Left colon (tissue), 2 donors: ENCODE measurements at places on chromosomes 7 and 10. TPM values are rescaled to one million over a fixed set of nuclear protein-coding genes. Genes with fewer than 3 reads are reported as not detected.

GRCh38 chr10:28199941-28200340 lies 102.9 kb downstream of the MPP7 start:
- DNase-seq = no peak

DNA sequence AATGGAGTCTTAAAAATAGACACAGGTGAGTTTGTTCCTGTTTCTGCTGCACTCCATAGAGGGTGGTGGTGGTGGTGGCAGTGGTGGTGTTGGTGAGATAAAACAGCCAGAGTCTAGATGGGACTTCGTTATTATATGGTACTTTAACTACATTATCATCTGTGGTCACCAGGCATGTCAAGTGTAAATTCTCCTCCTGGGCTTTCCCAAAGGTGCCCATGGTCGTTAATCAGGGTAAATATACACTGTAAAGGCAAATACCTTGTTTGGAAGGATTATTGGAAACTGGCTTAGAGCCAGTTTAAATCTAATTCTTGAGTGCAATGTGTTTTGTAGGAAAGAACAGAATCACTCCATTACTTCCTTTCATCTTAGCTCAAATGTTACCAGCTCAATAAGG lies 21.5 kb upstream of the COMMD3 start:
- DNase-seq = no peak

GRCh38 chr10:59668096-59668495 lies 41.6 kb downstream of the SLC16A9 start:
- no peak for DNase-seq

RHOBTB1 gene
- 4.3 TPM for total RNA-seq

INA gene
- 0.18 TPM for total RNA-seq

DNA sequence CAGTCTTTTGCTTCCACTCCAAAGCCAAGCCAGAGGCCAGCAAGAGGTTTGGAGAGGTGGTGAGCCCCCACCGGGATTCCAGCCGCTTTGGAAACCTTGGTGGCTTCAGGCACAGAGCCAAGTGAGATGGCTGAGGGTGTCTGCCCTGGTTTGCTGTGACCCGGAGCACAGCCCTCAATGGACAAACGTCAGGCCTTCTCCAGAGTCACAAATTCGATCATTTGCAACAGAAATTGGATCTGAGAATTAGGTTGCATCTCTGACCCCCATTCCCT lies 885 bp upstream of the NKX1-2 start:
- no peak for DNase-seq

- DNase-seq = no peak
These were observed 70.9 kb upstream of the CTBP2 start for GRCh38 chr10:125231116-125231812.

DNA sequence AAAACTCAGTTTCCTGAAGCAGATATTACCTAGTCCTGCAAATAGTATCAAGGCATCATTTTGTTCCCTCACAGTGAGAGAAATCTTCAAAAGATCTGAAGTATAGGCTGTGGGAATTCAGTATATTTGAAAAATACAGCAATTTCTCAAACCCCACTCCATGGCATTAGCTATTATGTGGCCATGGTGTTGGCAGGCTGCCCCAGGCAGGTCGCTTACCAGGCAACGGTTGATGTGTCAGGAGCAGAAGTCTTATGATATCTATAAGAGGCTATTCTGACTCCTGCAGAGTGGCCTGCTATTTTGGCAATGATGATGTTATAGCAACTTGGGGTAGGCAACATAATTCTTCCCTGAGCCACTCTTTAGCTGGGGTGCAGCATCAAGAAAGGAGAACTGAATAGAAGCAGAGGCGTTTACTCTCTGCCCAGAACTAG lies 187.9 kb downstream of the PLXDC2 start:
- no peak for DNase-seq

GRCh38 chr7:29859524-29860185 lies 53.3 kb downstream of the WIPF3 start:
- no peak for DNase-seq

BEND7 gene
- total RNA-seq = 33.2 TPM

FFAR4 gene
- total RNA-seq = 44.4 TPM

DNA sequence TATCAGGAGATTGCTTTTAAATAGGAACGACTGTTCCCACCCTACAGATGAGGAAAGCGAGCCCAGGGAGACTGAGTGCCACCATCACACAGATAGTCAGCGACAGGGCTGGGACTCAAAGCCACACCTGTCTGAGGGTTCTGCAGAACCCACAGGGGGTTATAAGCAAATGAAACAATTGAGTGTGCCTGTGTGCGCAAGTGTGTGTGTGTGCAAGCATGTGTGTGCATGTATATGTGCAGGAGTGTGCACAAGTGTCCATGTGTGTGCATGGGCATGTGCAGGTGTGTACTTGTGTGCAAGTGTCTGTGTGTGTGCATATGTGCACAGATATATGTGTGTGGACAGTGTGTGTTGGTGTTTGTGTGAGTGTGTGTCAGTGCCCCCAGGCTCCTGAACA lies 280.2 kb downstream of the GRID1 start:
- DNase-seq = no peak

- DNase-seq = no peak
These were observed 58.8 kb upstream of the AGMO start for GRCh38 chr7:15620491-15621185.

DNA sequence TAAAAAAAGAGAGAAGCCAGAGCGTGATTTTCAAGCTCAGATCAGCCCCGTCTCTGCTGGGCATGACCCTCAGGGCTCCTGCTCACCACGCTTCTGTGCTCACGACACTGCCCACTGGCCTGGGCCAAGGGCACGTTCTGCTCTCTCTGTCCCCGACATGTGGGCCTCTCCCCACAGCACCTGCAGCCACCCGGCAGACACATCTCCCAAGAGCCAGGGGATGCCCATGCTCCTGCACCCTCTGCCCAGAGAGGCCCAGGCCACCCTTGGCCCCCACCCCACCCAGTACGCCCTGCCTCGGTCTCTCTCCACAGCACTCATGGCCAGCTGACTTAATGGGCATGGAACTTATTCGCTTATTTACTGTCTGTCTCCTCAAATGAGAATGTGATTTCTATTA lies 175.4 kb upstream of the RNF32 start:
- DNase-seq = no peak

- no peak for DNase-seq
These were observed 521.0 kb downstream of the SORCS1 start for GRCh38 chr10:106643473-106643872.

SLC13A1 gene
- total RNA-seq = not detected

GRCh38 chr7:134444961-134445315 lies 14.0 kb downstream of the AKR1B1 start:
- DNase-seq = no peak

NPFFR1 gene
- 0.03 TPM for total RNA-seq

DNA sequence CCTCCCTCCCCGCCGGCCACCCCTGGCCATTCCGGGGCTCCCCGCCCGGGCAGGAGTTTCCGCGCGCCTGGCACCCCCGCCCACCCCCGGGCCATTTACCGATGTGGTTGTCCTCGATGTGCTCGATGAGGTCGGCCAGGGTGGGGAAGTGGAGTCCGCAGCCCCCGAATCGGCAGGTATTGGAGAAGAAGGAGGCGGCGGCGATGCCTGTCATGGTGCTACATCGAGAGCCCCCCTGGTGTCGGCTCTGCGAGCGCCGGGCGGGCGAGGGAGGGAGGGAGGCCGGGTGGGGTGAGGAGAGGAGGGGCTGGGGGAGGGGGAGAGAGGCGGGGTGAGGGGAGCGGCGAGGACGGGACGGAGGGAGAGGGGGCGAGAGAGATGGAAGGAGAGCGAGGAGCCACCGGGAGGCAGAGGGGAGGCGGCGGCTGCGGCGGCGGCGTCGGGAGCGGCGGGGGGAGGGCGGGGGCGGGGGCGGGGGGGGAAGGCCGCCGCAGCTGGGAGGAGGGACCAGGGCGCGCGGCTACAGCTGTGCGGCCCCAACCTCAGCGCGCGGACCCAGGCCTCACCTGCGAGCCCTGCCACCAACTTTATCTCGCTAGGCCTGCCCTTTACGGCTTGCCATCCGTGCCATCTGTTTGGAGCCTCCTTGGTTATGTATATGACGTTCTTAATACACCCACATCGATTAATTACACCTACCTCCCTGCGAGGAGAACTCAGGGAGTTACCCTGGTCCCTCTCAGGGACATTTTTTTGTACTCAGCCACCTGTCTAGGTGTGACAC lies at the start of gene JAZF1:
Gene JAZF1, minus strand, starts transcription at position 432 of the 784 bp plus-strand sequence.
- DNase-seq = peak; percentile 68

DNA sequence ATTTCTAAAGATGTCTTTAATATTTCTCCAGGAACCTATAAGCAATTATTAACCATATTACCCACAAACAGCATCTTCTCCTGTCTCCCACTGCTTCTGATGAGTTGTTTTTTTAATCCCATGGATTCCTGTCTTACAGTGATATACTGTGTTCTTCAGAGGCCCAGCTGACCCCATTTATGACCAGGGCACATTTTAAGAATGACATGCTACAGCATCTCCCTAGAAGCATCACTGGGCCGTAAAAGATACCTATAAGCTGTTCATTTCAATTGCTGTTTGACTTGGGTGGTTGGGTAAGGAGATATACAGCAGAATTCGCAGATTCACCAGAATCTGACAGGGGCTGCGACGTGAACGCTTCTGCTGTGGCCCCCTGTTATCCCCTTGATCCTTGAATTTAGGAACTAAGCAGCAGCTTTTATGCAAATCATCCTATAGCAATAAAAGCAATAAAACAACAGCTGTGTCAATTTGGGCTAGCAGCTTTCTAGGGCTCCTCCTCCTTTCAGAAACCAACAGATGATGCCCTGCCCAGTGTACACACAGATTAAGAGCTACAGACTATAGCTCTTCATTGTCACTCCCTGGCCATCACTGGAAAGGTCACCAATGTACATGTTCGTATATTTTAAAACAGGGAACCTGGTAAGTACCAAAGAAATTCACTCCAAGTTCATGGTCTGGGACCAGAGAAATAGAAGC lies 86.8 kb downstream of the CPEB3 start:
- no peak for DNase-seq

DNA sequence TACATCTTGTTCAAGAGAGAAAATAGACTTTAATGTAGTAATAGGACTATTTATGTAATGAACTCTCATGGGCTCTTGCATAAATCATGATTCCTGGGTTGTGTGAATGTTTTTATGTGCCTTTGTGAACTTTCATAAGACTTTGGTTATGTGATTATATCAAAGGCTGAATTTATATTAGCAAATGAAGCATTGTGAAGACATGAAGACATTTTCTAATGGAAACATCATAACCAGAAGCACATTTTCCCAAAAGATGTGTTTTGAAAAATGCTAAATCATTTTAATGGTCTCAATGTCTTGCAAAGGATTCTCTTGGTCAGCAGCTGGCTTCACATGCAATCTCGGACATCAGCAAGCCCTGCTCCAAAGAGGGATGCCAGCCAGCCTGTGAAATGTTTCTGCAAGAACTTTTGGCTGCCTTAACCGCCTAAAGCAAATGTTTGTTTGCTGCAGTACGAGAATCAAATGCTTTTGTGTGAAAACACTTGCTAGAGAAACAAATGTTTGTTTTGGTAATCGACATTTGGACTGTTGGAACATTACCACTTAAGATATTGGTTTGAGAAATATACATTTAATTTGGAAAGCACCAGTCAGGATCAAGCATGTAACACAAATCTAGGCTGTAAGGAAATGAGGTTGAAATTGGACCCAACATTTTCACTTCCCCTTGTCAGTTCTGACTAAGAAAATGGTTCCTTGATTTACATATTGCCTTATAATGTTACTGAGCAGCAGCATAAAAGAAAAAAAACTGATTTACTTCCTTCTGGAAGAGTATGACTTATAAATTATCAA lies 102.1 kb downstream of the RTKN2 start:
- no peak for DNase-seq

AKR1E2 gene
- 4.8 TPM for total RNA-seq

- DNase-seq = no peak
These were observed 17.5 kb downstream of the TWIST1 start for GRCh38 chr7:19099924-19100323.

DNA sequence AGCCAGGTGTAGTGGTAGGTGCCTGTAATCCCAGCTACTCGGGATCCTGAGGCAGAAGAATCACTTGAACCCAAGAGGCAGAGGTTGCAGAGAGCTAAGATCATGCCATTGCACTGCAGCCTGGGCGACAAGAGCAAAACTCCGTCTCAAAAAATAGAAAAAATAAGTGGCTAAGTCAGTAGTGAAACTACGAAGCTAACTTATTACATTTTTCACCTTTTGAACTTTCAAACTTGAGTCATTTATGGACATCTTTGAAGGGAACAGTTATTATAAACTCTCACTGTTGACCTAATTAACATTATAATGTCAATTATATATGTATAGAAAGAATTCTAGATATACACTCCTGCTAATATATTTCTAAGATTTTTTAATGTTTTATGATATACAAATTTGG lies 541.5 kb upstream of the C7orf33 start:
- DNase-seq = no peak

GRCh38 chr7:78444267-78444666 lies 645.7 kb downstream of the PHTF2 start:
- no peak for DNase-seq

GNAI1 gene
- 31.7 TPM for total RNA-seq

- no peak for DNase-seq
These were observed 60.9 kb upstream of the KAT6B start for GRCh38 chr10:74765465-74765975.

EXOC6 gene
- 13.2 TPM for total RNA-seq

DNA sequence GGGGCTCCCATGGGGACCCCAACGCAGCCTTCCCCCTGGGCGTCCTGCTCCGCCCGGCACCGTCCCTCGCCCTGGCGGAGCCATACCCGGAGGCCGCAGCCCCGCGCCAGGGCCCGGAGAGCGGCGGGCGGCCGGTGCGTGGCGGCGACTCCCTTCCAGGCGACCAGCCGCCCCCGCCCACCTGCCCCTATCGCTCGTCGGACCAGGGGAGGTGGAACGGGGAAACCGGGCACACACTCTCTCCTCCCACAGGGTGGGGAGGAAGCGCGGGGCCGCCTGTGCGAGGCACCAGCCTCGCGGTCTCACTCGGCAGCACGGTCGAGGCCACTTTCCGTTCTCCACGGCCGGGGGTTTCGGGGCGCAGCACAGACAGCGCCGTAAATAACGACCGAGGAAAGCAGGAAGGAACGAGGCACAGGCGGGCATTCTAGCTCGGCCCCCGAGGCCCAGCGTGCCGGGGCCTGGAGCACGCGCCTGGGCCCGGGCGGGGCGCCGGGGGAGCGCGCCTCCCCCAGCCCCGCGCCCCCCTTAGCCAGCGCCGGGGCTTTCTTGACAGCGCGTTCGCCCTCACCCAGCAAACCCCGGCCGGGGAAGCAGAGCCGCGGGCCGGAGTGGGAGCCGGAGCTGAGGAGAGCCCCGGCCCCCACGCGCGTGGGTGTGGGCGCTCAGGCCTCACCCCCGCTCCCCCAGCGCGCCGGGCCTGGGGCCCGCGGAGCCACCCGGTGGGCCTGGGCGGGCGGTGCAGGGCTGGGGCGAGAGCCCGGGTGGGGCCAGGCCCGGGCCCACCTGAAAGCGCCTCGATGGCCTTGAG lies 936 bp downstream of the IGF2BP3 start:
- DNase-seq = peak; percentile 17

GRCh38 chr10:5963071-5963470 lies 14.3 kb downstream of the IL15RA start:
- DNase-seq = peak; percentile 14

FRAT1 gene
- total RNA-seq = 6.9 TPM

TFR2 gene
- total RNA-seq = 0.22 TPM

GRCh38 chr7:135454060-135454459 lies 55.8 kb downstream of the CNOT4 start:
- no peak for DNase-seq
